ENCODE measurements at places on chromosomes 12 and 14. TPM values are rescaled to one million over a fixed set of nuclear protein-coding genes. Genes with fewer than 3 reads are reported as not detected.

The SRGAP1 gene
- total RNA-seq: 12.9 TPM

The ORMDL2 gene
- total RNA-seq: 35.3 TPM

The EFS gene
- total RNA-seq: 0.17 TPM

The RNU4-1 gene
- total RNA-seq: under 0.01 TPM

The CACNA1C gene
- total RNA-seq: 0.14 TPM

The P2RX7 gene
- 8.8 TPM for total RNA-seq

The LMNTD1 gene
- total RNA-seq: 0.19 TPM

The FBXL14 gene
- 21.7 TPM for total RNA-seq

The TMEM30B gene
- total RNA-seq: 0.34 TPM

The OAS1 gene
- 30.7 TPM for total RNA-seq

The HCAR3 gene
- not detected for total RNA-seq

The PROX2 gene
- total RNA-seq: not detected

The ANO4 gene
- 0.85 TPM for total RNA-seq

The NKX2-1 gene
- total RNA-seq: not detected

DNA sequence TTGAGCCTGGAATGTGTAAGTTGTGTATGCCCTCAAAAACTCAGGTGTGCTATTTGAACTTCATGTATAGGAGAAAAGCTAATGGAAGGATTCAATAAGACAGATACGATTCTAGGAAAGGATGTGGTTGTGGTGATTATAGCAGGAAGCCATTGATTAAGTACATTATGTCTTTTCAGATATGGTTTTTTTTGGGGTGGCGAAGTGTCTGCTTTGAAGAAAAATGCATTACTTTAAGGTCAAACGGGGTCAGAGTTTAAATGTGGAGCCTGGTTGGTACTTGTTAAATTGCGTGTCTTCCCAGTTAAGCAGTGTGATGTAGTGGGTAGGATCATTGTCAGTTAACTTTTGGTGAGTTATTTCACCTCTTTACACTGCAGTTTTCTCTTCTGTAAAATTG, 13.0 kb upstream of the NUP107 start:
- no peak for DNase-seq

GRCh38 chr14:82122655-82123054, 589.0 kb upstream of the SEL1L start:
- no peak for DNase-seq

DNA sequence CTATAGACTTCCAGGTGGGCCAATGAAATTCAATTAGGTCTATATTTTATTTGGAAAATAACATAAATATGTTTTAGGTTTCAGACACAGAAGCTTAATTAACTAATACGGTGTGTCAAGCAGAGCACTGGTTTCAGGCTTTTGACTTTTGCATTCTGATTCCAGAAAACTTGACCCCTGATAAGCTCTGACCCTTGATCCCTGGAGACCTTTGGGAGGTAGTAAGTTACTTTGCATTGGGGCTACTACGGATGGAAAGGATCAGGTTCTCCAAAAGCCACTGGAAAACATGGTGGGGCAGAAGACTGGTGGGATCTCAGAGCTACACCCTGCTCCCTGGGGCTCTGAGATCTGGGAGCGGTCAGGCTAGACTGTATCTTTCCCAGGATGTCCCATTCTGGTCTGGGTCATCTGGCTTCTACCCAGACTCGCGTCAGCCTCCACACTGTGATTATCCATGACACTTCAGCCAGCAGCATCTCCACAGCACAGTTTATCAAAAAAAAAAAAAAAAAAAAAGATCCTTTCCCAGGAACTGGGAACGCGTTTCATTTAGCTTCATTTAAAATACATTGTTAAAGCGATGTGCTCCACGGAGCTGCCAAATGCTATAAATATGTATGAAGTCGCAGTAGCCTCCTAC, 17.8 kb upstream of the EMP1 start:
- DNase-seq: no peak

DNA sequence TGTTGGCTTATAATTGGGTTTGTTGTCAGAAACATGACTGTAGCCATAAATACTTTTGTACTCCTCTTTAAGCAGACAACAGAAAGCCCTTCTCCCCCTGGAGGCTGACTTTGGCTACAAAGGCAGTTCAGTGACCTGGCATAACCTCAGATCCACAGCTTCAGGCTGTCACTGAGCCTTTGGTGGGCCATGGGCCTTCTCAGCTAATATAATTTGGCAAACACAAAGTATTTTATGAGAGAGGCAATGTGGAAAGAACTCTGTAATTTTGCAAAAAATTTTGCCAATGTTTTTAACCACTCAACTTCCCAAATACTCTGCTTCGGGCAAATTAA, 15.5 kb upstream of the MGP start:
- no peak for DNase-seq

DNA sequence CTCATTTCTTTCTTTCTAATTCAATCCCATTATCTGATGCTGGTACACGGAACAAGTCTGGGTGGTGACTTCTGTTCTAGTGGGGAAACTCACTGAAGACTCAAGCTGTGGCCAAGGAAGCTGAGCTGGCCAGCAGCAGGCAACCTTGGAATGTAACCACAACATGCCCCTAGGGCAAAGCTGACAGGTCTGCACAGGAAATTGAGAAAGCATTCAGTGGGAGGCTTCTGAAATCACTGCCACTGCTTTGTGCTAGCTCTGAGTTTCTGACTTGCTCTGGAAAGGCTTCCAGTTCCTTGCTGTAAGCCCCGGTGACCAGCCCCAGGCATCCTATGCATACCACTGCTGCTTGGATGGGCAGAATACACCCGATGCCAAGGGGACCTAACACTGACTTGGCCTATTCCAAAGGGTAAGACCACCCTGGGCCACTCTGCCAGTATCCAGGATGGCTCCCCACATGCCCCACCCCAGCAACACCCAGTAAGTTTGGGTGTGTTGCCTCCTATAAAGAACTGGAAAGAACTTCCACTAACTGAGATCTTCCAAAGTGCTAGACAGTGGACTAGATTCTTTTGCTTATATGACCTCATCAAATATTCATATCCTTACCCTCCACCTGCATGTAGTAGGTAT, 84.5 kb upstream of the CDKN3 start:
- DNase-seq: peak; percentile 66

- DNase-seq: no peak
Observed at GRCh38 chr14:73599499-73599898, 7.8 kb downstream of the ACOT4 start.

DNA sequence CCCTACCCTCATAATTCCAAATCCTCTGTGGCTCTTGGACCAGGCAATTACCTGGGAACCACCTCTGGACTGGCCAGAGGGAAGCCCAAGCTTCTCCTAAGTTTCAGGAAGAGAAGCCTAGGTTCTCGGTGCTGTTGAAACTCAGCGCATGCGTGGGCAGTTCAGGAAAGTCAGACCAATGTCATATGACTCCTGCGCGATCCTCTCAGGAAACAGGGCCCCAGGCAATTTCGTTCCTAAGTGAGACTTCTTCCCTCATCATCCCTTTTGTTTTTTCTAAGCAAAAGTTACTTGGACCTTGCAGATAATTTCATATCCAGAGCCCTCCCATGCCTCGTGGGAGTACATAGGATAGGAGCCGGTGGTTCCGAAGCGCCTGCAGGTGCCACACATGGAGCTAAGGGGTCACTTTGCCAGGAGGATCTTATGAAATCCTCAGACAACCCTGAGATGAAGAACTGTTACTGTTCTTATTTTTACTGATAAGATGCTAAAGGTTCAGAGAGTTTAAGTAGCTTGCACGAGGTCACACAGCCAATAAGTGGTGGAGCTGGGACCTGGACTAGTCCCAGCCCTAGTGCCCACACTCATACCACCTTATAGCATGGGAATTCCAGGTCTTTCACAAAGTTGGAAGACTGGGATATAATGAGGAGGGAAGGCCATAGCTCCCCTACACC, 168.2 kb downstream of the ZFP36L1 start:
- no peak for DNase-seq

DNA sequence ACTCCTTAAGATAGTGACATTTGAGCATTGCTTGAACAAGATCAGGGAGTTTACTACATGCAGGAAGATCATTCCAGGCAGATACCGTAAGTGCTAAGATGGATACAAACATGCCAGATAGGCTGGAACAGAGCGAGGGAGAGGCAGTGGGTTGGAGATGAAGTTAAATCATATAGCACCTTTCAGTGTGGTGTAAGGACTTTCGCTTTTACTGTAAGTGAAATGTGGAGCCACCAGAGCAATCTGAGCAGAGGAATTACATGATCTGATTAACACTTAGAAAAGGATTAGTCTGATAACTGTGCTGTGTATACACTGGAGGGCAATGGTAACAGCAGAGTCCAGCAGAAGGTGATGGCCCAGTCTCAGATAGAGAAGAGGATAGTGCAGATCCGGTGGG, 163.0 kb upstream of the SSTR1 start:
- no peak for DNase-seq

DNA sequence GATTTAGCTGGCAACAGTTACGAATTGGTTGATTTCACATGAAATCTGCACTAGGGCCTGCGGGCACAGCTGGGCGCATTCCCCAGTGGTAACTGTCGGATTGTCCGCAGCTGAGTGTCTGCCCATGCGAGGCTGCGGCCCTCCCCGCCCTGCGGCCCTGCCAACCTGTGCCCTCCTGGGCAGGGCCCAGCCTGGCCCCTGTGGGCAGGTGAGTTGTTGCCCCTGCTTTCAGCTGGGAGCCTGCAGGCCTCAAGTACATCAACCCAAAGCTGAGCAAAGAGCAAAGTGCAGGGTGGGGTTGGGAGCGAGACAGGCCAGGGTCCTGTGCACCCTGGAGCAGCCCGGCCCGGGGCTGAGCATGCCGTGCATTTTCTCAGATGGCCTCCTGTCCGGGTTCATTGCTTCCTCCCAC, 89.1 kb downstream of the ADGRD1 start:
- DNase-seq: no peak

GRCh38 chr12:79156846-79157463, 292.4 kb downstream of the SYT1 start:
- no peak for DNase-seq

GRCh38 chr12:102438827-102439210, 41.5 kb downstream of the IGF1 start:
- peak; percentile 11 for DNase-seq

DNA sequence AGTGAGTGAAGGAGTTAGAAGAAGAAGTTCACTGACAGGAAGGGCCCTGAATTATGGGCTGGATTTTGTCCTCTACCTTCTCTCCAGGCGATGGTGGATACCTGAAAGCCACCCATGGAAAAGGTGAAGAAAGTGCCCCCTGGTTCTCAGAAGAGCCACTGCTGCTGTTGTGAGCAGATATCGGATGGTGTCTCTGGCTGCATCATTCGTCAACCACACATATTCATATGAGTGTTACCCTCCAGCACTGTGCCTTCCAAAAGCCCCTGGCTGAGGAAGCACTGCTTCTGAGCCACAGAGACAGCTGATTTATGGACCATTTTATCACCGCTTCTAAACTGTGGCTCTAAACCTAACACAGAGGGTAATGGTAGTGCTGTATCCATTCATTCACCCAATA, 2.0 kb upstream of the ACTN1 start:
- no peak for DNase-seq

DNA sequence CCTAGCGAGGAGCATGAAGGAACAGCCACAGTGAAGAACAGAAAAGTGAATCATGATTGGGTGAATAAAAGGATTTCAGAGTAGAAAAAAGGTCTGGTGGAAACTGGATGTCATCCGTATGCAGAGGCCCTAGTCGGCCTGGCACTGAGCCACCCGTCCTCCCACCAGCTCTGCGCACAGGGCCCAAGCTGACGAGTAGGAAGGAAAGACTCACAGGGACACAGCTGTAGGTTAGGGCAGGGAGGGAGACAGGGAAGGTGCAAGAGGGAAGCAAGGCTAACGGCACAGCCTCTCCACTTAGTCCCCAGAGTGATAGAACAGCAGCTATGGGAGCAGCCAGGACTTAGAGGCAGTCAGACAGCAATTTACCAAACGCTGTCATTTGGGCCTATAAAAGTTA, 112.6 kb downstream of the KCNK10 start:
- no peak for DNase-seq

DNA sequence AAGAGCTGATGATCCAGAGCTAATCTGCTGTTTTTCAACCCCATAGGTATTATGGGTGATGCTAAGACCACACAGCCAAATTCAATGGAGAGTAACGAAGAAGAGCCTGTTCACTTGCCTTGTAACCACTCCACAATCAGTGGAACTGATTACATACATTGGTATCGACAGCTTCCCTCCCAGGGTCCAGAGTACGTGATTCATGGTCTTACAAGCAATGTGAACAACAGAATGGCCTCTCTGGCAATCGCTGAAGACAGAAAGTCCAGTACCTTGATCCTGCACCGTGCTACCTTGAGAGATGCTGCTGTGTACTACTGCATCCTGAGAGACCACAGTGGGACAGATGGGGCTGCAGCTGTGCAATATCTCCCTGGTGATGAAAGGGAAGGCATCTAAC, 386.0 kb downstream of the DAD1 start:
- no peak for DNase-seq

GRCh38 chr12:97556302-97556779, 93.7 kb downstream of the RMST start:
- DNase-seq: no peak

DNA sequence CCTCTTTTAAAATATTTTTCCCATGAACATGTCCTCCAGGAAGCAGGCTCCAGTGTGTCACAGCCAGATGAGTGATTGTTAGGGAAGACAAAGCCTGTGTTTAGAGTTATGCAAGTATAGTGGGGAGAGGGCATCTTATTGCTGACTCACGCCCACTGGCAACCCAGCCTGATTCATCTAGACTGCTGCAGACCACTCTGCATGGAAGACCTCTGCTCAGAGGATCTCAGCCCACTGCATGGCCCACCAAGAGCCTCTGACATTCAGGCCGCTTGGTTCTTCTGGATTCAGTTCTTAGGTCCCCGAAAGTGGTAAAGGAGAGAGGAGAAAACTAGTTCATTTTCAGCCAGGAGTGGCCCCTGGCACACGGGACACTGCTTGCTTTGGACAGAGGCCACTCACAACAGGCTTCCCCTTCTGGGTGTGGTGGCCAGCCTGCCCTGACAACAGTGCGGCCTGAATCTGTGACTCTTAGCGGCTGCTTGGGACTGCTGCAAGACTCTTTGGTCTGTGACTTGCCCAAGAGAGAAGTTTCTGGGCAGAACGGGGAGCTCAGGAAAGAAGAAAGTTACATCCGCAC, 266.3 kb downstream of the ZFP36L1 start:
- DNase-seq: peak; percentile 67
